Stimulated activated CD4-positive, alpha-beta T cell treated with anti-CD3 and anti-CD28 coated beads, Interleukin-12 subunit alpha, Interleukin-12 subunit beta, amount 100 ng/mL, for 4 hours (primary cell): ENCODE measurements at places on chromosomes 12 and 14.

GRCh38 chr12:65152012-65152411, 17.4 kb upstream of the LEMD3 start:
- no peak for DNase-seq

GRCh38 chr12:48329199-48329939, 21.4 kb downstream of the ZNF641 start:
- no peak for DNase-seq

DNA sequence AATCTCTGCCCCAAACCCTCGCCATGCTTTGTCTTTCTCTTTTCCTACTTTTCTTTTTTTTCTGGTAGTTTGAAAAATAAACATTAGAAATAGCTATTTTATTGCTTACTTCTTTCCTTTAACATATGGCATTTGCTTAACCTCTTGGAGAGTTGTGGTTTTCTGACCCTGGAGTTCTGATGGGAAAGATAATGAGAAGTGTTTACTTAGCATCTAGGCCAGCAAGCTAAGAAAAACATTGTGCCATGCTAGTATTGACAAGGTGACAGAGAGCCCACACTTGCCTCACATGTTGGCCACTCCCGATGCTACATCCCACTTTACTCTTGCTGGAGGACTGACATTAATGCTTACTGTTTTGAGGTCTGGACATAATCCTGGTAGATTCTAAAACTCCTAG, 886.2 kb downstream of the DIO2 start:
- no peak for DNase-seq

DNA sequence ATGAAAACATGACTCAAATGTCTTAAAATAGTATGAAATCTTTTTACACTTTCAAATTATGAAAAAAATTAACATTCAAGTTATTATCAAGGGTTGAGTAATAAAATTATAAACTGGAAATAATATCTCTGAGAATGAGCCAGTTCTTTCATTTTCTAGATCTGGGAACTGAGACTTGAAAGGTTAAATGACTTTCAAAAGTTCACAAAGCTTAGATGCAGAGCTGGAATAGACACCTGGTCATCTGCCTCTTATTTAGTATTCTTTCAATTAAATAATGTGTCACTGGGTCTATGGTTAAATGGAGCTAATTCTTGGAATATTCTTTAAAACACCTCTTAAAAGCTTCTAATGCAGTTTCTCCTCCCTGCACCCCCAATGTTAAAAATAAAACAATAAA, 86.6 kb downstream of the CDK17 start:
- no peak for DNase-seq

GRCh38 chr14:37553935-37554550, 41.0 kb downstream of the FOXA1 start:
- DNase-seq: no peak

DNA sequence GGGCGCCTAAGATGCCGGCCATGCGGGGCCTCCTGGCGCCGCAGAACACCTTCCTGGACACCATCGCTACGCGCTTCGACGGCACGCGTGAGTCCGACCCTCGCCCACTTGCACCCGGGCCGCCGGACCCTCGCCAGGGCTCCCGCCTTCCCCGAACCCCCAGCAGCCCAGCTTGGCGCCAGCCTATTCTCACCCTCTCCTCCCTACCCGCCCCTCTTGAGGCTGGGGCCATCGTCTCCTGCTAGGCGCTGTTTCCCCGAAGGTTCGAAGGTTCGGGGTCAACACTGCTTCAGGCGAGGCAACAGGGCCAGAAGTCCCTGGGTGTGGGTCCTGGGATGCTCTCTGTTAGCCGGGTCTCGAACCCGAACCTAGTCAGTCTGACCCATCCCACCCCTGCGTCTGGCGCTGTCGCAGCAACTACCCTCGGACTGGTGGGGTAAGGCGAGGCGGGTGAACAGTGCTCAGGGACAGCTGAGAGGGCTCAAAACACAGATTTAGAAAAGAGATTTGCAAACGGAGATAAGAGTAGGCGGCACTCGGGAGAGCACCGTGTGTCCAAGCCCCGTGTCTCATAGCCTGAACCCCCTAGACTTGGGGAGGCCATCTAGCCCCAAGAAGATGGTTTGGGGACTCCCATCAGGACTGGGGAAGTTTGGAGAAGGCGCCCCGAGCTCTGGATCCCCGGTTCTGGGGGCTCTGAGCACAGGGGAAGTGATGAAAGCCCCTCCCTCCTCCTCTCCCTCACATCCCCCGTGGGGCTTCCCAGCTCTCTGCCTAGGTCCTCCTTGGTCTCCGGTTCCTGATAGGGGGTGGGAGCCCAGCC, 787 bp downstream of the KCNH3 start:
- no peak for DNase-seq

DNA sequence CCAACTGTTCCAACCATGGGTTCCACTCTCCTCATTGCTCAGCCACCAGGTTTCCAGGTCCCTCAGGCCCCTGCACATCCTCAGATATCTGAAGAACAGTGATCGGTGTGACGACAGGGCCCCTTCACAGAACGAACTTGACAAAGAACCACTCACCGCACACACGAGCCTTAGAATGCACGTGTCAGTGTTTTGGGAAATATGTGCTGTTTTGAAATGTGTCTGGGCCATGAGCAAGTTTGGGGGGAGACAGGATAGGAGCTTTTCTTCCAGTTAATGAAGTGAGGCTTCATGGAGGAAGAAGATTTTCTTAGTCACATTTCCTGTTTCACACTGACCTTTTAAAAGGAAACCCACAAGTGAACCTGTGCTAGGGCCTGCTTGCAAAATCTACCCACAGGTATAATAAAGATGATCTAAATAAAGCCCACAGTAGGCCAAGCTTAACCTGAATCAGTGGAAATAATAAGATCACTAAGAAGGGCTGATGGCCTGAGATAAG, 58.6 kb downstream of the ZFP36L1 start:
- DNase-seq: no peak

DNA sequence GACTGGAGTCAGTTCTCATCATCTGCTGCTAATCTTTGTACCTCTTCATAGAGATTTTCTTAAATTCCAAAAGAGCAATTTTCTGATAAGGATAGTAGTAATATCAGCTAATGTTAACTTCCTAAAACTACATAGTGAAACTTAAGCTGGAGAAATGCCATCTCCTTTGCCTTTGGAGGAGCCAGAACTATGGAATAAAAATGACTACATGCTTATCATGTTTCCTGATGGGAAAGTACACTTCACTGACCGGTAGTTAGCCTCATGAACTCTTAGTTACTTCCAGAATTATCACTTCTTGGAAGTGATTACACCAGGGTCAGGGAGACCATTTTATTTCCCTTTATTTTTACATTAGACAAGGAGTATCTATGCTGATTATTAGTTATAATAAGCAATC, 1222.1 kb upstream of the TMEM132C start:
- DNase-seq: no peak

DNA sequence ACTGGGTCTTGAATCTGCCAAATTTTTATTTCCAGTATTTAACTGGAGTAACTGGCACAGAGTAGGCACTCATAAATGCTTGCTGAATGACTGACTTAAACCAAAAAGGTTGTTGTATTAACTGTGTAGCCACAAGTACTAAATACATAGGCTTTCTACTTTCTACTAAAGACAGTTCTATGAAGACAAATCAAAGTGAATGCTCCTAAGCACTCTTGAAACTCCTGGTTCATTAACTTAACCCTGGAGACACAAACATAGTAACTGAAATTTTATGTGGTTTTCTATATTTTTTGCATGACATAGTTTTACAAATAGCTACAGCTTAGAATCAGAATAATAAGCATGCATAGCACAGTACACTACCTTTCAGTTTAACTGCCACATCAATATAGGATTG, 70.4 kb downstream of the TXNDC16 start:
- no peak for DNase-seq

DNA sequence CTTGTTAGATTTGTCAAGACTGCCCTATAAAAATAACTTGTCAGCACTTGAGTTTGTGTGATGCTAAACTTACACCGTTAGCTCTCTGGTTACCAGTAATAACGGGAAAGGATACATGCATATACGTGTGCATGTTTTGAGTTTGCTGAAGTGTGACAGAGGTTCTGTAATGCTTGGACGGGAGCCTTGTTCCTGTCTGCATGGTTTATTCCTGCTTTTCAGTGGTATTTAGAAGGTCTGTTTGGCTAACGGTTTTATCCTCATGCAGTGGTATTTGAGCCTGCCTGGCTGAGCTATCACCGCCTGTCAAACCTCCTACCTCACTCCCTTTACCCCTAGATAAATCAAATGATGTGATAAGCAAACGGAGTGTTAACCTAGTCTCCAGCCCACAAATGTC, 305.6 kb downstream of the GALC start:
- DNase-seq: no peak

DNA sequence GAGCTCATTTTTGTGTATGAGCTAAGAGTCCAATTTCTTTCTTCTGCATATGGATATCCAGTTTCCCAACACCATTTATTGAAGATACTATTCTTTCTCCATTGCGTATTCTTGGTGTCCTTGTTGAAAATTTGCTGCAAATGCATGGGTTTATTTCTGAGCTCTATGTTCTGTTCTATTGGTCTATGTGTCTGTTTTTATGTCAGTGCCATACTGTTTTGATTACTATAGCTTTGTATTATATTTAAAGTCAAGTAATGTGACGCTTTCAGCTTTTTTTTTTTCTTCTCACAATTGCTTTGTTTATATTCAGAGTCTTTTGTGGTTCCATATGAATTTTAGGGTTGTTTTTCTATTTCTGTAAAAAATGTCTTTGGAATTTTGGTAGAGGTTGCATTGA, 247.1 kb upstream of the TBX3 start:
- DNase-seq: no peak

GRCh38 chr14:50530358-50530757, 2.0 kb downstream of the MAP4K5 start:
- no peak for DNase-seq

DNA sequence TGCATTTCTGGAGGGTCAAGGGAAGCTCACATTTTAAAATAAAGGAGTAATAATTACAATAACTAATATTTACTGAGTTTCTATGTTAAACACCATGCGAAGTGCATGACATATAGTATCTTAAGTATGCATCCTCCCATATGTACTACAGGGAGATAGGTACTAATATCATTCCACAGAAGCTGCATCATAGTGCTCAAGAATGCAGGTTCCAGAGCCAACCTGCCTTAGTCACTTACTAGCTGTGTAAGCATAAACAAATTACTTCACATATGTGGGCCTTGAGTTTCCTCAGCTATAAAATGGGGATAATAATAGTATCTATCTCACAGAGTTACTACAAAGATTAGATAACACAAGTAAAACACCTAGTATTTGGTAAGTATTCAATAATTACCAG, 18.3 kb downstream of the ARMH4 start:
- no peak for DNase-seq

DNA sequence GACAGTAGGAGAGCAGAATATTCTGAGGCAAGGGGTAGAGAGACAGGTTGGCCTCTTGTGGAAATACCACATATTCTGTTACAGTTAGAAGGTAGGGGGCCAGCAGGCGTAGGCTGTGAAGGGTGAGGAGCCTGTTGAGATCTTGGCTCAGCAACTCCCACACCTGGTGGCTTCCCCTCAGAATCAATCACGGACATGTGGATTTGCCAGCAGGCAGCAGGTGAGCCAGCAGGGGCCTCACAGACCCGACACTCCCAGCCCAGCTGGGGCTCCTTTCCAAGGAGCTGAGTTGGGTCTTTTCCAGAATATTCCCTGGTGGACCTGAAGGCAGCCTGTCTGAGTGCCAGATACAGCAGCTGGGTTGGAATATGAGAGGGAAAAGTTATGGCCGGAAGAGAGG, 150.0 kb upstream of the CRY1 start:
- no peak for DNase-seq

- DNase-seq: no peak
These were observed 255.6 kb downstream of the PDZRN4 start for GRCh38 chr12:41443690-41444089.

DNA sequence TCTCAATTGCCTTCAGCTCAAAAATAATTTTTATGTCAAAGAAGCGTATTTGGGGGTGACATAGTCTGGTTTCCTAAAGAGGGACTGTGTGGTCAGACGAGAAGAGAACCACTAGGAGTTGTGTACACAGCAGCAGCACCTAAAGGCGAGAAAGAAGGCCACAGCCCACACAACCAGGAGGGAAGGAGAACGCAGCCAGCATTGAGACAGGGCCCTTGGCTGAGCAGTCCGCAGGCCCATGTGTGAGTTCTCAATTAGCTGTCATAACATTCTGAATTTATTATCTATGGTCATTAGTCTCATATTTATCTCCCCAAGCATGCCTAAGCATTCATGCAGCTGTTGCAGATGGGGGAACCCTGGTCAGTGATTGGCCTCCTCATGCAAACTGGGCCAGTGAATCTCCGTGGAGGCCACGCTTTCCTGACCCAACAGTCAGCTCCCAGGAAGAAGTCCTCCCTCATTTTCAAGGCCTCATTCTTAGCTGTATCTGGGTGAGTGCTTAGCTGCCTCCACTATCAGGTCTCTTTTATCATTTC, 81.2 kb upstream of the ATF7IP start:
- DNase-seq: no peak

GRCh38 chr14:77485256-77485655, 13.4 kb downstream of the ISM2 start:
- DNase-seq: no peak

GRCh38 chr14:89720076-89720687, 234.3 kb downstream of the EFCAB11 start:
- DNase-seq: no peak

DNA sequence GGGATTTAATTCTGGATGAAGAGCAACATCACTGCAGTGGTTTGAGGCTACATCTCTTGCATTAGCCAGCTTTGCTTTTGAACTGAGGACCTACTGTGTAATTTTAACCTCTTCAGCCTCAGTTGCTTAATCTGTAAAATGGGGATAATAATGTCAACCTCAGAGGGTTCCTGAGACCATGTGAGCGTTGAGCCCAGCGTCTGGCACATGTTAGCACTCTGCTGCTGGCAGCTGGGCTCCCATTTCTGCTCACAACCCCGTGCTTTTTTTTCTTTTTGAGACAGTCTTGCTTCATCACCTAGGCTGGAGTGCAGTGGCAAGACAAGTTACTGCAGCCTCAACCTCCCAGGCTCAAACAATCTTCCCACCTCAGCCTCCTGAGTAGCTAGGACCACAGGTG, 31.6 kb downstream of the TESC start:
- DNase-seq: no peak

DNA sequence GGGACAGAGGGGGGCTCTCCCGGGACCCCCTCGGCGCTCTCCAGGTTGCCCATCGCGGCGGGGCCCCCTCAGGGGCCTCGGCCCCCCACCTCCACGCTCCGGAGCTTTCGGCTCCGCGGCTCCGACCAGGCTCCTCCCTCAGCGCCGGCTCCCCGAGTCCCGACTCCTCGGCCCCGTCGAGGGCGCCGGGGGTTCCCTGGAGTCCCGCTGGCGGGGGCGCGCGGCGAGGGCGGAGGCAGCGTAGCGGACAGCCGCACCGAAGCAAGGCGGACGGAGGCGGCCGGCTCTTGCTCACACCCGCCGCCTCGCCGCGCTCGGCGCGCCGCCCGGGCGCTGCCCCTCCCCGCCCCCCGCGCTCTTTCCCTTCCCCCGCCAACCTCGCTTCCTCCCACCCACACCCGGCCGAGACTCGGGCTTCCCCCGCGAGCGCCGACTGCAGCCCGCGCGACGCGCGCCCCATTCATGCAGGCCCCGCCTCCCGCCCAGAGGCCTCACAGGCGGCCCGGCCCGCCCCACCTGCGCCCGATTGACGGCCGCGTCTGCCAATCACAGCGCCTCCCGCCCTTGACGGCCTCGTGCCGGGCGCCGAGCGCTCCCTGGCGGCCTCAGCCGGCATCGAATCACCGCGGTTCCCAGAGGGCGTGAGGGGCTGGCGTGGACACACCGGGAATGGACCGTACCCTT, at the start of gene FMNL3:
Gene FMNL3, minus strand, starts transcription at position 278 of the 684 bp plus-strand sequence. Its CDS starts 225 bp downstream, at position 53.
- DNase-seq: peak; percentile 100

- no peak for DNase-seq
These were observed 811 bp upstream of the INF2 start for GRCh38 chr14:104688505-104689108.

- no peak for DNase-seq
These were observed 83.0 kb downstream of the DENND5B start for GRCh38 chr12:31507966-31508365.
